ENCODE measurements at places on chromosomes 1 and 21.

GRCh38 chr1:113714606-113715269, 44.5 kb downstream of the PHTF1 start:
- DNase-seq = no peak

DNA sequence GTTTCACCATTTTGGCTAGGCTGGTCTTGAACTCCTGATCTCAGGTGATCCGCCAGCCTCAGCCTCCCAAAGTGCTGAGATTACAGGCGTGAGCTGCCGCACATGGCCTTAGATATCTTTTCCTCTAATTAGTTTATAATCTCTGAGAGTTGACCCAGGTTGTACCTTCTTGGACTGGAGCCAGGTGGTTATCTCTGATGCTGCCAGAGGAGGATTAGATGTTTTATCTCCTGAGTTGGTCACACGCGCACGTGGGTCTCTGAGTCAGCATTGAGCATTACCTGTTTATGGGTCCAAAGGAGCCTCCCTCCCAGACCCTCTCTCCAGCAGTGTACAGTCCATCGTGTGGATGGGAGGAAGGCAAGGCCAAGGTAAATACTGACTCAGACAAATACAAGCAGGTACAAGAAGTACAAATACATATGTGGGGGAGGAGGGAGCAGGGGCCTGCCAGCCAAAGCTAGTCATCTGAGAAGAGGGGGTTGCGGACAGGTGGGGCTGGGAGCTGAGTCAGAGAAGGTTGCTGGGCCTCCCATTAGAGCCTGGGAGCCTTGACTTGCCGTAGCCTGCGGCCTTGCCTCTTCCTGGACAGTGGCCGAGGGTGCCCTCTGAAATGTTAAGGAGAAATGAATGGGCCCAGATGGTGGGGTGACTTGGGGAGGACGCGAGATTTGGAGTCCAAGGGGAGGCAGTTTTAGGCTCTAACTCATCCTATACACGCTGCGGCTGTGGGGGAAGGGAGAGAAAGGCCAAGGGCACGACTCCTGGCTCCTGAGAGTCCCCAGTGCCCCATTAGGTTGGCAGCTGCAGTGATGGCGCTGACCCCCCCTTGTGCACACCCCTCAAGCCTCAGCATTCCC, 13.1 kb downstream of the IL6R start:
- no peak for DNase-seq

DNA sequence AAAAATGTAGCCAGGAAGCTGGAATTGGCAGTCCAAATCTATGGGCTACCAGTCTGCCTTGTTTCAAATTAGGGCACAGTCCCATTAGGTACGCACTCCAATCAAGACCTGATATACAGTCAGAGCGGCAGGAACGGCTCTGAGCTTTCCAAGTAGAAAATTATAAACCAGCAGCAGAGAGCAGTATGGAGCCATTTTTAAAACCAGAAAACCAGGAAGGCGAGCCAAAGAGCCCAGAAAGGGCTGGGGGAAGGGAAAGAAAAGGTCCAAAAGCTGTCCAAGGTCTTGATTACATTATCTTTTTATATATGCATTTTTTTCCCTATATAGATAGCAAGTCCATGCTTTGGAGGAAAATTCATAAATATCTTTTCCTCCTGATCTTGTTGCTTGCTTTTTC, 719.0 kb downstream of the RWDD3 start:
- DNase-seq = no peak

- no peak for DNase-seq
These were observed 77.0 kb downstream of the EPHB2 start for GRCh38 chr1:22787636-22788035.

DNA sequence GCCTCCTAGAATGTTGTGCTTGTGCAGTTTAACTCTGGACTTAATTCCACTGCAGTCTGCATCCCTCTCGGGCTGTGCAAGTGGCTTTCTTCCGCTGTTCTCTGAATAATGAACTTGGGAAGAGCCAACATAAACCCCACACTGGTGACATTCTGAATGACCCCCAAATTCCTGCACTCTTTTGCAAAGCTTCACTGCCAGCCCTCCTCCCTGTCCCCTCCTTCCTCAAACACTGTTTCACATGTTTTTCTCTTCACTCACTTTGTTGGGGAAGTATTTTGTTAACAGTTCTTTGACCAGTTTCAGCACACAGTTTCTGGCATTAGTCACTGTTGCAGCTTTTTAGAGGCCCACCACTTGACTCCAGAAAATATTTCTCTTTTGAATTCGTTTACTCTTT, 39.7 kb downstream of the GNG12 start:
- DNase-seq = no peak

- DNase-seq = no peak
These were observed 236.1 kb upstream of the VAMP3 start for GRCh38 chr1:7535016-7535415.

GRCh38 chr1:52127181-52128180, 14.4 kb upstream of the ZFYVE9 start:
- no peak for DNase-seq

GRCh38 chr1:161330346-161330745, 16.2 kb downstream of the SDHC start:
- no peak for DNase-seq

DNA sequence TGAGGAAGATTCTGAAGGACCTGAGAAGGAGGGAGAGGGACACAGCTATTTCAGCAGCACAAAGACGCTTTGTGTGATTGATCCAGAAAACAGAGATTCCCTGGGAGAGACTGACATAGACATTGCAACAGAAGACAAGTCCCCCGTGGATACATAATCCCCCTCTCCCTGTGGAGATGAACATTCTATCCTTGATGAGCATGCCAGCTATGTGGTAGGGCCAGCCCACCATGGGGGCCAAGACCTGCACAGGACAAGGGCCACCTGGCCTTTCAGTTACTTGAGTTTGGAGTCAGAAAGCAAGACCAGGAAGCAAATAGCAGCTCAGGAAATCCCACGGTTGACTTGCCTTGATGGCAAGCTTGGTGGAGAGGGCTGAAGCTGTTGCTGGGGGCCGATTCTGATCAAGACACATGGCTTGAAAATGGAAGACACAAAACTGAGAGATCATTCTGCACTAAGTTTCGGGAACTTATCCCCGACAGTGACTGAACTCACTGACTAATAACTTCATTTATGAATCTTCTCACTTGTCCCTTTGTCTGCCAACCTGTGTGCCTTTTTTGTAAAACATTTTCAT, 161.3 kb upstream of the SGIP1 start:
- DNase-seq = no peak

GRCh38 chr1:44543064-44543744, 131.1 kb downstream of the TMEM53 start:
- DNase-seq = no peak

GRCh38 chr1:183687546-183688304, 34.6 kb upstream of the APOBEC4 start:
- no peak for DNase-seq

DNA sequence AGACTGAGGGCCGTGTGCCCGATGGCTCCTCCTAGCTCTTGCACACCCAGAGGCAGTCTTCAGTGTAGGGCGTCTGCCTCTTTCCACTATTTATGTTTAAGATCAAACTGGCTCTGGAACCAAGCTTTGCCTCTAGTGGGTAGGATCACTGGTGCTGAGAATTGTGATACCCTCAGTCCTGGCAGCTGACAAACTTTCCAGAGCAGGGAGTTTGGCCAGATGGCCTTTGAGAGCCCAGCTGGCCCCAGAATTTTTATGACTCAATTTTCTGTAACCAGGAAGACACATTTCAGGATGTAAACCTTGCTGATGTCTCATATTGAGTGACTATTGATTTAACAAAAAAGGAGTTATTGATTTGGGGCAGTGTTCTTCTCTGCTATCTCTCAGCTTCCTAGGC, 6.7 kb downstream of the COQ8A start:
- DNase-seq = no peak

GRCh38 chr1:62046927-62047326, 147.7 kb upstream of the L1TD1 start:
- no peak for DNase-seq

DNA sequence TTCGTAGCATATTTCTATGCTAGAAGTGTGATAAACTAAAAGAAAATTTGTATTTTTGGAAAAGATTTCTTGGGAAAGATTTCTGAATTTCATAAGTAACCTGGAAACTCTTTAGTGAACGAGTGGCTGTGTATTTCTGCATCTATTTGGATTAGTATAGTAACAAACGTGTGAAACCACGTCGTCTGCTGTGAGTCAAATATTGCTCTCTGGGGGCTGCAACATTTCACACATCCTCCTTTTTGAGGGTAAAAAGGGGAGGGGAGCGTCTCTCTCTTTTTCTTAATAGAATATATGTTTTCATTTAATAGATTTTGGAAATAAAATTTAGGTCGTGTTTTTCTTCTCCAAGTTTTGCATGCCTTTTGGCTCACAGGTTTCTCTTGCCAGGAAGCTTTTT, 44.8 kb downstream of the LHX9 start:
- DNase-seq = no peak

DNA sequence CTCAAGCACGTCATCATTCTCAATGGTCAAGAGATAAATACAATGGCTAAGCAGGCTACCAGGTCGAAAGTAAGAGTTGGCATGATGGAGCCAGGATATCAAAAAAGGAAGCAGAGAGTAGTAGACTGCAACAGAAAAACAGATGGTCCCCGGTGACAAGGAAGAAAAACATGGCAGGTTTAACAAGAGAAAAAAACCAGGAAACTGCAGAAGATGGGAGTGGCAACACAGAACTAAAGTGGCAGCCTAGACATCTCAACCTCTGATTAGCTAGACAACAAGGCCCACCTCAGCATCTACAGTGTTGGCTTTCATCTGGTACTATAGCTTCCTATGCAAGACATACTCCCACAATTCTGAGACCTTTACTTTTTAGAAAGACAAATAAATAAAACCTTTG, 3.1 kb downstream of the UBR4 start:
- no peak for DNase-seq

GRCh38 chr1:23394181-23394580, 24.5 kb upstream of the ZNF436 start:
- no peak for DNase-seq

- no peak for DNase-seq
These were observed 347.8 kb downstream of the DUSP10 start for GRCh38 chr1:221394011-221394544.

DNA sequence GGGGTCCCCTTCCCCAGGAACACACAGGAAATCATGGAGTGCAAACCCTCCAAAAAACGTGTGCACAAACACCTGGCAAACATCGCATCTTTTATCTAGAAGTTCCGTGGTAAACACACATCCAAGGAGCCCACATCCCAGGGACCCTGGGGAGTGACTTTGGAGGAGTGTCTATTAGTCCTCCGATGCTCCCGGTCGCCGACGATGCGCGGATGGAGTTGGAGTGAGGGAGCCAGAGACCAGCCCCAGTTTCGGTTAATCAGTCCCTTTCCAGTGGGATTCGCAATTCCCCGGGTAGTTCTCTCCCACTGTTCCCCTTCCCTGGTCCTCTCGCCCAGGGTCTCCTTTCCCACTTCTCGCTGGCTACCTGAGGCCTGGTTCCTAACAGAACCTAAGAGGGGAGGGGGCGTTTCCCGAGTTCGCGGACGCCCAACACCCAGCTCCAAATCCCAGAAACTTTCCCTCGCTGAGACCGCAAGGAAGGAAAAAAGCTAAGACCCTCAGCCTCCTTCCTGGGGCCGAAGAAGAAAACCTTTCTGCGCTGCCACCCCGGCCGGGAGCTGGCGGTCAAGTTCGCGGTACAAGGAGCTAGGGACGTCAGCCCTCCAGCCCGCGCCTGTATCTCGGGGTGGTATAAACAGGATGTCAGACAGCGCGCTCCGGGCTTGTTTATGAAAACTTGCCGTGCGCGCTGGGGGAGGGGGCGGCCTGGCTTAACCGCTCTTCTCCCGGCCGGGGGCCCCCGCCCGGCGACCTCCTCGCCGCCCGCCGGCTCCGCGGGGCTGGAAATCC, 787 bp downstream of the JAK1 start:
- DNase-seq = no peak

- no peak for DNase-seq
These were observed 15.5 kb downstream of the ACTN2 start for GRCh38 chr1:236701782-236702181.

DNA sequence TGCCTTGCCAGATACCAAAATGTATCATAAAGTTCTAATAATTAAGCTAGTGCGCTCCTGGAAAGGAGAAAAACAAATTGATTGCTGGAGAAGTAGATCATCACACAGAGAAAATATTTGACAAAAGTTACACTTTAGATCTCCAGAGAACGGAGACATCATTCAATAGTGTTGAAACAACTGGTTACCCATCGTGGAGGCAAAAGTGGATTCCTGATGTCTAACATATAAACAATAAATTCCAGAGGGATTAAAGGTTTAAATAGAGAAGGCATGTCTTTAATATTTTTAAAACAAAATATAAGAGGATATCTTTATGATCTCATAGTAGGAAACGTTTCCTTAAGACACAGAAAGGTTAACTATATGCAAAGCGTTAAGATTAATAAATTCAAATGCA, 41.0 kb downstream of the NRIP1 start:
- DNase-seq = no peak

- DNase-seq = no peak
These were observed 13.1 kb upstream of the SLC30A1 start for GRCh38 chr1:211591980-211592493.
